Islet precursor cell (in vitro differentiated cells): ENCODE measurements at places on chromosomes 1 and 21.

DNA sequence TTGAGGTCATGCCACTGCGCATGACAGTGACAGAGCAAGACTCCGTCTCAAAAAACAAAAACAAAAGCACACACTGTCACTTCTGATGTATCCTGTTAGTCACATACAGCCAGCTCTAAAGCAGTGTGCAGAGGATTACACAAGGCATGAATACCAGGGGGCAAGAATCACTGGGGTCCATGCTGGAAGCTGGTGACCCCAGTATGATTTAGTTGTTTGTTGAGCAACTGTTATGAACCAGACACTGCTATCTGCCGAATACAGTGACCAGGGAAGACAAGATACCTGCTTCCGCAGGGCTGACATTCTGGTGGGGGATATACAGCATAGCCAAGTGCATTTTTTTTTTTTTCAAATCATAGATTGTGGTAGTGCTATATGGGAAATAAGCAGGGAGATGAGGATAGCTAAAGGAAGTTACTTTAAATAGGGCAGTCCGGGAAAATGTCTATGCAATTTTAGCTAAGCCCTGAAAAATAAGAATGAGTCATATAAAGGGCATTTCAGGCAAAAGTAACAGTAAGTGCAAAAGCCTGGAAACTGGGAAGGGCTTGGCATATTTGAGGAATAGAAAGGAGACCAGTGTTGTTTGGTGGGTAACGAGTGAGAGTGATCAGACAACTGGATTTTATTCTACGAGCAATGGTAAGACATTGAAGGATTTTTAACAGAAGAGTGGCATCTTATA, 69.7 kb downstream of the ADSS2 start:
- no peak for DNase-seq

DNA sequence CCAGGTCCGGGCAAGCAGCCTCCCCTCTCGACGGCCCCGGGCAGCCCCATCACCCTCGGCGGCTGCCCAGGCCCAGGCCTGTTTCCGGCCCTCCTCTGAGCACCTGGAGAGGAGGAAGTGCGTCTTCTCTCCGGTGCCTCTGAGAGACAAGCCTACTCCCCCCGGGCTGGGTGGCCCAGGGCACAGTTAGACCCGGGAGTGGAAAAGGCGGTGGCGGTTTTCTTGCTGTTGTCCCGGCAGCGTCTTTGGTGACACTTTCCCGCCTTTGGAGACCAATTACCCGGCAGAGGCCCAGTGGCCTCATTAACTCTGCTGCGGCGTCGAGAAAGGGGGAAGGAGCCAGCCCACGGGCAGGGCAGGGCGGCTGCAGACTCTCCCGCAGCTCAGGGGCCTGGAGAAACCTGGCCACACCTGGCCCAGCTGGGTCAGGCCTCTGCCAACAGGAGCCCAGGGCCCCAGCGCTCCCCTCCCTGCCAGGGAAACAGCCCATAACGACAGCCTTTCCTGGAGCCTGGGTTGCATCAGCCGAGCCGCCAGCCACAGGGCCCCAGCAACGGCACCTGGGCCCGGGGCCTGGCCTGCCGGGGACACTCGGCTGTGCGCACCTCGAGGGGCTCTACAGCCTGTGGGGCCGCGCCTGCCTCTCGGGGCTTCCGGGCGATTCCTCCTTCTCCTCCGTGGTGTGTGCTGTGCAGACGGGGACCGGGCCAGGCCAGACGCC, 28.4 kb upstream of the C1orf159 start:
- DNase-seq, result peak; percentile 68

GRCh38 chr1:198079432-198079951, 77.3 kb upstream of the NEK7 start:
- no peak for DNase-seq

- DNase-seq, result no peak
Measured at GRCh38 chr1:182823220-182823619, 15.9 kb upstream of the DHX9 start.

- DNase-seq, result no peak
Measured at GRCh38 chr1:9311479-9311878, 18.8 kb downstream of the SPSB1 start.
